T-helper 2 cell (primary cell): ENCODE measurements at places on chromosomes 7 and 10.

- no peak for DNase-seq
These were observed 3.9 kb downstream of the ADD3 start for GRCh38 chr10:110011681-110012080.

DNA sequence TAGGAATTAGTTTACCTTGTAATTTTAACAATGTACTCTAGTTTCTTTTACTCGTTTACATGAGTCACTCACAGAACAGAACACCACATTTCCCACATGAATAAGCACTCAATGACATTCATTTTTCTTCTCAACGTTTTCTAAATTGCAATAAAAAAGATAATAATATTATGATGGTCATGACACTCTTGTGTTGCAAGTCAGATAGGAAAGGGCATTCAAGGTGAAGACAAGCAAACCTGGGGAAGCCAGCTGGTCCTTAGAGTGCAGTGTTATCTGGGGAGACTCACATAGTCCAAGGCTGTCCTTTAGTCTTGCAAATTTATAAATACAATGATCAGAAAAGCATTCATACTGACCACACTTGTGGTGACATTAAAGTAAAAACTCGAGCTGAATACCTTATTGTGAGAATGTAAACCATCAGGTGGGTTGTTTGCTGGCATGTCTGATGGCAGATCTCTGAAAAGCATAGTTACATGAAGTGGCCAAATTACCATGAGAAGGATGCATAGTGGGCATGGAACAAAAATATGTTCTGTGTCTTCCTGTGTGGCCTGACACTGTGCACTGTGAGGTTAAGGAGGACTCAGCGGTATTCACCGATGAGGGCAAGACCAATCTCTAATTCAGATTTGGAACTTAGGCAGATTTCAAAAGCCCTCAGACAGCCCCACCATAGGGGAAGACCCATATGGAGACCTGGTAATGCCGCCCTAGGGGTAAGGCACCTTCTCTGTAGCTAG, 158.9 kb upstream of the ASAH2 start:
- DNase-seq, result no peak

GRCh38 chr7:3730276-3730675, 429.2 kb downstream of the SDK1 start:
- DNase-seq, result no peak

GRCh38 chr7:142053988-142054387, 57.5 kb upstream of the MGAM2 start:
- no peak for DNase-seq

- DNase-seq, result no peak
These were observed 14.6 kb downstream of the ADAP1 start for GRCh38 chr7:939843-940242.

DNA sequence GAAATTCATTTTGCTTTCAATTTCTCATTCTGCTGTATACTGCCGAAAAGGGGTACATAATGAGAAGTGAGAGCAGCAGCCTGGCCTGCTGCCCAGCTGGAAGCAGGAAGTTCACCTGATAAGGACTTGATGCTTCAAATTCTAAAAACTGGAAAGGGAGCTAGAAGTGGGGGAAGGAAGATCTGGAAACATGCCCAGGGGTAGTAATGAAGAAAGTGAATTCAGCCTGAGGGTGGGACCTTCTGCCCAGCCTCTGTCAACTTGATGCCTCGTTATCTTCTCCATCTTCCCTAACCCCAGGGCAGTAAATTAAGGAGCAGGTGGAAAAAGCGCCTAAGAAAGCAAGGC, 69.4 kb downstream of the ARMH3 start:
- DNase-seq, result no peak

GRCh38 chr7:117220836-117221235, 102.0 kb downstream of the WNT2 start:
- no peak for DNase-seq

DNA sequence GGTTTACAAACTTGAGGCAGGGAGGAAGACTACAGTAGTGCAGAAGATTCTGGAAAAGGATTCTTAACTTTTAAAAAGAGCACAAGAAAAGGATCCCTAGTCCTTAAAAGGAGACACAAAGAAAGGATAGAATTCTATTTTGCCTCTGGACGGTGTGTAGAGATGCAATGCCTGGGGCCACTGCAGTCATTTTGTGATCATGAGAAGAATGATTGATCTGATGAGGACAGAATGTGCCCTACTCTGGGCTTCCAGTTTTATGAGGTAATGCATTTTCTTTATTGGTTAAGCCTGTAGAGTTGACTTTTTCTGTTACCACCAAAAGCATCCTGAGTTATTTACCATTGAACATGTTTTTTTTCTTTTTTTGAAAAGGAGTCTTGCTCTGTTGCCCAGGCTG, 28.3 kb upstream of the UCMA start:
- no peak for DNase-seq

GRCh38 chr7:30348083-30348560, 63.7 kb downstream of the ZNRF2 start:
- peak; percentile 67 for DNase-seq

DNA sequence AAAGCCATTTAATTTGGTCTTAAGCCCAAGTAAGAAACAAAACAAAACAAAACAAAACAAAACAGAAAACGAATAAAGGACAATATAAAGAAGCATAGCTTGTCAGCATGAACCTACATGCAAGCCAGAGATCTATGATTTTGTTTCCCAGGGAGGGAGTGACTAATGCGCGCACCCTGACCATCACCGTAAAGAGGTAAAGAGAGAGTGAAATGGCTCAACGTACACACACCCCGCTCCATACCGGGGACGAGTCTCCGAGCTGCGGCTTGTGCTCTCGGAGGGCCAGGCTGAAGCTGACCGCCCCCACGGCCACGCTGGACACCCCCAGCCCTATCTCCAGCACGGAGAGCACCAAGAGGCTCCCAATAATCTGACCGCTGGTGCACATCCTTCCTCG, 1.1 kb downstream of the TMEM196 start:
- DNase-seq, result no peak

DNA sequence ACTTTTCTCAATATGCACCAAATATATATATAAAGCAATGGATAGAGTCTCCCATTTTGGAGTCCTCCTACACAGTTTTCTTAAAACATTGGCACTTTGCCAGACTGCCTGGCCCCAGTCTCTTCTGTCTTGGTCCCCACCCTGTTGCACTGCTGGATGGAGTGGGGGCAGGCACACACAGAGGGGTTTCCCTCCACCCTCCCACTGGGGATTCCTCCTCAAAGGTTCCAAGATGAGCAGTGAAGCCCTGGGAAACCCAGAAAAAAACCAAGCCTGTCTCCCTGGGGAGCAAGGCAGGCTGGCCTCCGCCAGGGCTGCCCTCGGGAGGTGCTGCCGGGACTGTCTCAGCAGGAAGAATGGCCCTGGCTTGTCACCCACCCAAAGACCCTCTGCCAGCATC, 68.0 kb downstream of the SH3PXD2A start:
- DNase-seq, result no peak

GRCh38 chr10:123769647-123770046, 103.5 kb downstream of the GPR26 start:
- no peak for DNase-seq

- DNase-seq, result no peak
These were observed 173.2 kb upstream of the KIAA1217 start for GRCh38 chr10:24035761-24036160.

GRCh38 chr10:115082506-115082905, 10.7 kb upstream of the ATRNL1 start:
- no peak for DNase-seq

- DNase-seq, result no peak
These were observed 2.0 kb upstream of the PTPRN2 start for GRCh38 chr7:158589653-158590052.

GRCh38 chr7:85114342-85114741, 72.5 kb downstream of the SEMA3D start:
- DNase-seq, result no peak

- DNase-seq, result no peak
These were observed 38.7 kb upstream of the GSAP start for GRCh38 chr7:77454802-77455201.

GRCh38 chr7:132677918-132678317, 101.6 kb upstream of the PLXNA4 start:
- no peak for DNase-seq

DNA sequence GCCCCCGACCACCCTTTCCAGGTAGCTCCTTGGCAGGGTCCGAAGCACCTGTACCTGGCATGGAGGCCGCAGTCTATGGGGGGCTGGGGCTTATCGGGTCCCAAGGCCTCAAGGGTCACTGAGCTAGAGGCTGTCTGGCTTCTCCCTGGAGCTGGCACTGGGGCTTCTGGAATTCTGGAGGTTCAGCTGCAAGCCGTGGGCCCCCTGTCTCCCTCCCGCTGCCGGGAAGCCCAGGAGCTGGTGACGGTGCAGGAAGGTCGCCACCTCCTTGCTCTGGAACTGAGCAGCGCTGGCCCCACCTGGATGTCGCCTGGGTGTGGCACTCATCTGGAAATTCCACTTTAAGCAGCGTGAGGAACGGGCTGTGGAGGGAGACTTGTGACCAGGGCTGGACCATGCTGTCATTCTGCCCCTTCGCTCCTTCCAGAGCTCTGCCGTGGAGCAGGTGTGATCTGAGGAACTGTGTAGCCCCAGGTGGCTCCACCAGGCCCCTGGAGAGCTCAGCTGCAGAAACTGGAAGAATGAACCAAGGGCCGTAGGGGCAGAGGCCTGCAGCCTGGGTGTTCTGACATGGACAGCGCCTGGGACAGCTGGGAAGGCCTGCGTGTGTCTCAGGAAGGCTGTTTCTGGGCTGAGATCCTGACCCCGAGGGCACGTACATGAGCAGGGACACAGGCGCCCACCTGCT, 129.7 kb upstream of the PPP2R2D start:
- DNase-seq, result no peak

DNA sequence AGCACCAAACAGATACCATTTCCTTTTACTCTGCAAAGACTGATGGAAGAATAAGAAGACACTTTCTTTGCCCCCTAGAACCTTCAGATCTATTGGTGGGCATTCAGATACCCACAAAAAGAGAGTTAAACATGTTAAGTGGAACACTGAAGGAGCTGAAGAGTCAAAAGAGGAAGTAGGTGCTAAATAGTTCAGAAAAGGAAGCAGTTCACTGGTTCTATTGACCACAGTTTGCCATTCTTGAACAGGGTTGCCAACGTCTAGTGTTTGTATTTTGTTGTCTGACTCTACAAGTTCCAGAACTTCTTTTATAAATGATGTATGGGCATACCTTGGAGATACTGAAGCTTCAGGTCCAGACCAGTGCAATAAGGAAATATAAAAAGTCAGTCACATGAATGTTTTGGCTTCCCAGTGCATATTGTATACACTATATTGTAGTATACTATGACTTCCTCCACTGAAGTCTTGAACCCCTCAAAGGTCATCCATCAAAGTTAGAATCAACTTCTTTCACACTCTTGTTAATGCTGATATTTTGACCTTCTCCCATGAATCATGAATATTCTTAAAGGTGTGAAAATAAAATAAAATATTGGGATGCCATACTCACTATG, 47.5 kb upstream of the AGR3 start:
- no peak for DNase-seq

GRCh38 chr7:11319491-11320274, 346.0 kb downstream of the PHF14 start:
- no peak for DNase-seq

DNA sequence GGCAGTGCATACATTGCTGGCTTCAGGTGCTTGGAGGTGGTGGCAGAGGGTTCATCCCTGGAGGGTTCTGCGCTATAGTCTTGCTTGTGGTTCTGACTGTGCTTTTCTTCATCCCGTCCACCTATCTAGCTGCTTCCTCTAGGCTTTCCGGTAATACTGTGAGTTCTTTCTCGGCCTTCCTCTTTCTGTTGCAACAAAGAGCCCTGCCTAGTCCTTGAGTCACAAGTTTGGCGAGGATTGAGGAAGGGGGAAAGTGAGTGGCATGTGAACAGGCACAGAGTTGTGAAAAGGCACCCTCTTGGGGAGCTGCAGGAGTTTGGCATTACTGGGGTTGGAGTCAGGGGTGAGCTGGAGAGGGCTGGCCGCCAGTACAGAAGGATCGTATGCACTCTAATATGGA, 123.0 kb downstream of the SH2D4B start:
- DNase-seq, result no peak

DNA sequence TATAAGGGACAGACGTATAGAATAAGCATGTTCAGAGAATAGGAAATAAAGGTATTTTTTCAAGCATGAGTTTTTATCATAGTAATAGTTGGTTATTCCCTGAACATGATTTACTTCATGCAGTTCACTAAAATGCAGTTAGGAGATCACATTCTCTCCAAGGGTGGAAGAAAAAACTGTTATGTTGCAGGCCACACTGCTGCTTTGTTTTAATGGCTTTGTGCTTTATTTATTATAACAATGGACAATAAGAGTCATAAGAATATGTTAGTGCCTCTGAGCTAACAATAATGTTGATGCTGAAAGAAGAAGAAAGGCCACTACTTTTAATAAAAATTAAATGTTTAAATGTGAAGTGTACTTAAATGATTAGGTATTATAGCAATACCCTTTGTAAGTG, 78.5 kb upstream of the GATAD1 start:
- no peak for DNase-seq

DNA sequence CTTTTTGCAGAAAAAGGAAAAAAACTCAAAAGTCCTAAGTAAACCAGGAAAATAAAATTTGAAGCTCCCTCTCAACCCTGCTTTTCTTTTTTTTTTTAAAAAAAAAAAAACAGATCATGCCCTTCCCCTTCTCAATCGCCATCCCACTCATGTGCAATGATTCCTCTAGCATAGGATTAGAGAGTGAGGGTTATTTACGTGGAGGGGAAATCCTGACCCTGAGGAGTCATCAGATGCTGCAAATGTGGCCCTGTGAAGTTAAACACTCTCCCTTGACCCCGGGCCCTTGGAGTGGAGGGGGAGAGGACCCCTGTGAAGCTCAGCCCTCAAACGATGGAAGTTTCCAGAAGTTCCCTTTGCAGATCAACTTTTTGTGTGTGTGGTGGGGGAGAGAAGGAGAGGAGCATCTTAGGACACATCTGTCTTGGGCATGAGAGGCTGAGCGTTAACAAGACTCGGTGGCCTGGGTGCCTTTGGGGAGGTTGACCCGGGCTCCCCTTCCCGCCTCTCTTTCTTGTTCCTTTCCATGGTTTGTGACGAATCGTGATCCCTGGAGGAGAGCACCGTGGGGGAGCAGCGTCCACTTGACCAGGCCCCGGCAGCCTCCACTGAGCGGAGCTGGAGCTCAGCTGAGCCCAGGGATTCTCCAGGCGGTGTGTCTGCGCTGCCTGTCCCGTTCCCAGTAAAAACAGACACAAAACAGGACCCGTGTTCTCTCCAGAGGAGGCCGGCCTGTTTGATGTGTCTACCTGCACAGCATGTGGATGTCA, 1.5 kb upstream of the SHH start:
- DNase-seq, result no peak

- DNase-seq, result no peak
These were observed 15.8 kb downstream of the FZD9 start for GRCh38 chr7:73449422-73449821.

GRCh38 chr10:75818552-75818951, 387.1 kb downstream of the LRMDA start:
- no peak for DNase-seq

GRCh38 chr10:130201043-130201380, 64.8 kb downstream of the GLRX3 start:
- no peak for DNase-seq

GRCh38 chr7:41445946-41446345, 256.9 kb downstream of the INHBA start:
- DNase-seq, result no peak

GRCh38 chr10:74021248-74022055, 23.5 kb downstream of the VCL start:
- DNase-seq, result no peak

GRCh38 chr7:107039199-107039900, 5.2 kb upstream of the PRKAR2B start:
- DNase-seq, result no peak
